NCI-H69 (cell line): ENCODE measurements at places on chromosomes 7 and 10.

DNA sequence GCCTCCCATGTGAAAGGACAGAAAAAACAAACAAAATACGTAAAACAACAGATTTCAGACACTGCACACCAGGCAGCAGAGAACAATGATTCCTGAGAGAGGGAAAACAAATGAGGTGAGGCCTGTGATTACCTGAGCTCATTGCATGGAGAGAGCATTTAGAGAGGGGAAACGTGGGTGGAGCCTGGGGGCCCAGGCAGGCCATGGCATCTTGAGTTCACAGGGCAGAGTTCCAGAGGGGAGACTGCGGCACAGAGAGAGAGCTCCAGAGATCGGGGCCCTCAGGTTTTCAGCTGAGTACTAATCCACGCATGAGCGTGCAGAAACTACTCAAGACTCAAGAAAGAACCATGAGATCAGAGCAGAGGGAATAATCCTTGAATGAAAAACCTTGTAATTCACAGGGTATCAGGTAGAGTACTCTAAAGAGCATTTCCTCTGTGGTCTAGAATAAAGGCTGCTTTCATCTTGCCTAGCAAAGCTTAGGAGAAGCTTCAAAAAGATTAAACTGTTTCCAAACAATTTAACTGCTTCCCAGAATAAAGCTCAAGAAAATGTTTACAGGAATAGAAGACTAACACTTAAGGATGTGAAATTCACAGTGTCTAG, 46.6 kb upstream of the ARHGAP12 start:
- DNase-seq = no peak

GRCh38 chr10:48788554-48788953, 103.9 kb downstream of the WDFY4 start:
- DNase-seq = no peak

GRCh38 chr10:44395396-44395795, 10.5 kb upstream of the CXCL12 start:
- no peak for DNase-seq

- DNase-seq = peak; percentile 65
These were observed 112.7 kb downstream of the REEP3 start for GRCh38 chr10:63633677-63634487.
